Activated CD8-positive, alpha-beta T cell treated with anti-CD3 and anti-CD28 coated beads for 36 hours (primary cell): ENCODE measurements at places on chromosomes 11 and 22. TPM values are rescaled to one million over a fixed set of nuclear protein-coding genes. Genes with fewer than 3 reads are reported as not detected.
A peak's percentile ranks its signal among the peaks of the same experiment; 100 is the strongest.

DNA sequence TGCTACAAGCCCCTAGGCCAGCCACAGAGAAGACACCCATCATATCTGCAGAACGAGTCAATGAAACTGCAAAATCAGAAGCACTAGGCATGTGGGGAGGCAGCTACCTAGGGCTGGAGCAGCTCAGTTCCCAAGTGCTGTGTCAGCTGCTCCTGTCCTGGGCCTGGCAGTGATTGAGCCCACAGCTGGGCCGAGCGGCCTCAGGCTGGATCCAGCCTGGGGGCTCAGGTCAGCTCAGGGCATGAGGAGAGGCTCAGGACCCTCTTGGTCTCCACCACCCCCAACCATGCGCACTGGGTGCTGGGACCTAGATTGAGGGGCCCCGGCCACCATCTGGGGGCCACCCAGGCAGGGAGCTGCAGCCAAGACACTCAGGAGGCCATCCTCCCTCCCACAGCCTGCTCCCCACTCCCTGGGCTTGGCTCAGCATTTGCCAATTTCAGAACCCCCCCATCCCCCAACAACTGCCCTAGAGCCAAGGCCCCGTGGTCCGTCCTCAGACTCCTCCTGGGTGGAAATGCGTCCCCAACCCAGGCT lies 2.4 kb upstream of the TNNT3 start:
- H3K27ac ChIP-seq, result no peak overlapping the region
- DNase-seq, result no peak
- no peak overlapping the region for H3K4me3 ChIP-seq
- H3K36me3 ChIP-seq, result no peaks in the 10 kb centered on the region
- H3K27me3 ChIP-seq, result peaks cover 6% of the 10 kb centered on the region
- peaks cover 19% of the 10 kb centered on the region for H3K4me1 ChIP-seq

Gene TMPRSS5
- total RNA-seq, result 0.85 TPM

GRCh38 chr22:21726650-21727049 lies 8.9 kb downstream of the YPEL1 start:
- no peak overlapping the region for H3K27ac ChIP-seq
- H3K36me3 ChIP-seq, result no peaks in the 10 kb centered on the region

DNA sequence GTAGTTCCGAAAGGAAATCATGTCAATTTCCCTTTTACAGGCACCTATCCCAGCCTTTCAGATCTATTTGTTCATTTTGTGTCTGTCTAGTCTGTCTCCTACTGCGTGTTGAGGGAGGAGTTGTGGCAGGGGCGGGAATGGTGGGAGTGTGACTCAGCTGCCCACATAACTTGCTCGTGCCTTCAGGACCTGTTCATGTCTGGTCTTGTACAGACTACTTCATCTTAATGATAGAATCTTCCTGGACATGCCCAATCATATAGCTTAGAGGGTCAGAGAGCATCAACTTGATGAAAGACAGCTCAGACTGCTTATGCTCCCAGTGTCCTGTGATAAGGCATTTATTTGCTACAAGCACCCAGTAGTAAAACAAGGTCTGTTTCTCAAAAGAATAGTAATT lies 61.0 kb upstream of the BIRC3 start:
- no peak overlapping the region for H3K4me3 ChIP-seq
- no peaks in the 10 kb centered on the region for H3K27me3 ChIP-seq
- H3K36me3 ChIP-seq, result no peaks in the 10 kb centered on the region
- H3K4me1 ChIP-seq, result no peaks in the 10 kb centered on the region
- no peak for DNase-seq

- peak overlapping the region; percentile 92 for H3K27ac ChIP-seq
- H3K27me3 ChIP-seq, result no peaks in the 10 kb centered on the region
- peak; percentile 54 for DNase-seq
- peaks cover 47% of the 10 kb centered on the region for H3K36me3 ChIP-seq
- H3K4me1 ChIP-seq, result peaks cover 81% of the 10 kb centered on the region
- peak overlapping the region; percentile 65 for H3K4me3 ChIP-seq
Observed at GRCh38 chr11:122851366-122851966, 13.2 kb downstream of the CRTAM start.

Gene HSPB2
- not detected for total RNA-seq

DNA sequence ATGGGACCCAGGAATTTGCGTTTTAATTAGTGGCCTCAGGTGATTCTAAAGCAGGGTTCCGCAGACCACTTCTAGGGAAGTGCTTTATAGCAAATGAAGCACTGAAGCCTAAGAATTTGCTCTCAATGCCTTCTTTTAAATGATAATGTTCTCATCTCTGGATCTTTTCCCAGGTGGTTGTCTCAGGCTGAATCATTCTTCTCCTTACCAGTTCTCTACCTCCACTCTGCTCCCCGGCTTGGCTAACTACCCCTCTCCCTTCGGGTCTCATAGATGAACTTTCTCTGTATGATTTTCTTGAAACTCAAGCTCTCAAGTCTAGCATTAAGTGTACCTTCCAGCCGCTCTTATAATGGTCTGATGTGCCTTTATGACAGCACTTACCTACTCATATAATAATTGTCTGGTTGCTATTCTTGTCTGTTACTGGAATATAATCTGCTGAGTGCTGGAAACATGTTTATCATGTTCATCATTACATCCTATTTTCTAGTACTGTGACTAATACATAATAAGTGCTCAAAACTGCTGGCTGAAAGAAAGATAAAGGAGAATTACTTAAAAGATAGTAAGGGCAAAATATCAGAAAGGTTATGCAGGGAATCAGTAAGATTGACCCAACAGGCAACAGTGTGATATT lies 195.9 kb upstream of the SESN3 start:
- H3K4me3 ChIP-seq, result no peak overlapping the region
- no peaks in the 10 kb centered on the region for H3K4me1 ChIP-seq
- H3K27me3 ChIP-seq, result peaks cover 2% of the 10 kb centered on the region

Gene TALDO1
- total RNA-seq, result 241 TPM

DNA sequence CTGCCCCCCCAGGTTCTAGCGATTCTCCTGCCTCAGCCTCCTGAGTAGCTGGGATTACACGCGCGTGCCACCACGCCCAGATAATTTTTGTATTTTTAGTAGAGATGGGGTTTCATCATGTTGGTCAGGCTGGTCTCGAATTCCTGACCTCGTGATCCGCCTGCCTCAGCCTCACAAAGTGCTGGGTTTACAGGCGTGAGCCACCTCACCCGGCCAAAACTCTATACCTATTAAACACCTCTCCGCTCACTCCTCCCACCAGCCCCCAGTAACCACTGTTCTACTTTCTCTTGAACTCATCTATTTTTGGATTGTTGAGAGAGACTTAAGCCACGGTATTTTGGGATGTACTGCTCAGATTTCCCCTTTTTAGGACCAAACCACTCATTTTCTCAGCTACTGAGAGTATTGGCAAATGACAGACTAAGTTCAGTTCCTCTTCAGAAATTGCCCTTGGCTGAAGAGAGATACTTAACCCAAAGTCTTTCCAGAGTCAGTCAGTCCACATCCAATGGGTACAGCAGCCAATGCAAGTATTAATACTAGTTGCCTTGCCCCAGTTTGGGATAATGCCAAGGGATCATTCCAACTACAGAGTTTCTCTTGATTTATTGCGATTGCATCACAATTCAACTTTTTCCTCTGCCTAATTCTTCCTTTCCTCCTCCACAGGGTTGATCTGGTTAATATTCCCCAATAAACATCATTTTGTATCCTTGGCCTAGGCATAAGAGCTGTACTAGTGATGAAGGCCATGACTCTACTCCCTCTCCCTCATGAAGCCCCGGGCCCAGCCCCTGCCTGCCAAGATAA lies 36.8 kb upstream of the CSTF3 start:
- H3K27me3 ChIP-seq, result no peaks in the 10 kb centered on the region
- no peak overlapping the region for H3K27ac ChIP-seq
- no peaks in the 10 kb centered on the region for H3K36me3 ChIP-seq
- H3K4me3 ChIP-seq, result no peak overlapping the region

Gene AIFM3
- total RNA-seq, result 0.25 TPM

- H3K27ac ChIP-seq, result no peak overlapping the region
- no peak overlapping the region for H3K4me3 ChIP-seq
- no peaks in the 10 kb centered on the region for H3K27me3 ChIP-seq
- no peak for DNase-seq
- no peaks in the 10 kb centered on the region for H3K4me1 ChIP-seq
Observed at GRCh38 chr11:74112877-74113276, 57.9 kb downstream of the C2CD3 start.
